ENCODE measurements at places on chromosomes 12 and 14.

- no peak for DNase-seq
Observed at GRCh38 chr12:57190037-57190436, 26.6 kb upstream of the NXPH4 start.

DNA sequence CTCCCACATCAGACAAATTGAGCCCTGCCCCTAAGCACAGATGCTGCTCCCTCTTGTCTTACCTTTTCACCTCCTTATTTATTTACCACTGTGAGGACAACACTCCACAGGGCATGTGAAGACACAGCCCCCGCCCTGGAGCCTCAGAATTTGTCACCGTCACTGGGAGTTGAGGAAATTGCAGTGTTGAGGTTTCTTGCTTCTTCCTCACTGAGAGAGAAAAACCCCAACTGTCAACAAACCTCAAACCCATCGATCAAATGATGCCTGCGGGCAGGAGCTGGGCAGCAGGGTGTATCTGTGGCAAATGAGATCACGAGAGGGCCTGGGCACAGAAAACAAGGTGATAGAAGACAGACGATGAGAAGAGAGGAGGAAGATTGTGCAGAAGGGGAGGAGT, 30.5 kb upstream of the PLEKHG3 start:
- DNase-seq, result no peak

DNA sequence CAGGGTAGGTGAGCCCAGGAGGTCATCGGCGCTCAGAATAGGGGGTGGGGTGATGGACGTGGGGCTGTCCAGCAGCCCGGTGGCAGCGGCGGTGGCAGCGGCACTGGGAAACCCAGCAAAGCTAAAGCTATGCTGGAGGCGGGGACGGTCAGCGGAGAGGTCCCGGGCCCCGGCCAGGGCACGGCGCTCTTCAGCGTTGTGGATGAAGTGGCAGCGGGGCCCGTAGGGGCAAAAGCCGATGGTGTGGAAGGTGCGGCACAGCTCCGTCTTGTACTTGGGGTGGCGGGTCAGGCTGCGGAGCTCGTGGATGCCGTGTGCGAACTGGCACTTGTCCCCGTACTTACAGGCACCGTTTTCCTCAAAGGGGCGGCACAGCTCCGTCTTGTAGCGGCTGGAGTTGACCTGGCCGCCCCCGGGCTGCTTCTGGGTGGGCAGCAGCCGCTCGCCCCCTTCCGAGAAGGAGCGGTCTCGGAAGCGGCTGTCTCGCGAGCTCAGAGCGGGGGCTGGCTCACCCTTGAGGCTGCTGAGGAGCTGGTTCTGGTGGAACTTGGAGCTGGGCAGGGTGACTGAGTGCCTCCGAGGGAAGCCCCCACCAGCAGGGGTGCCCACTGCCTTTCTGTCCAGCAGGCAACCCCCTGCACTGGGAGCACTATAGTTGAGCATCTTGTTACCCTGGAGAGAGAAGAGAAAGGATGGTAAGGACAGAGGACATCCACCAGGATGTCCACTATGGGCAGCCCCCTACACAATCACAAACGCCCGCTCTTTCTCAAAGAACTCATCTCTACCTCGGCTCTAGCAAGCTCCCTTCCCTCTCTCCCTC, 2.8 kb downstream of the ZFP36L1 start:
- no peak for DNase-seq

DNA sequence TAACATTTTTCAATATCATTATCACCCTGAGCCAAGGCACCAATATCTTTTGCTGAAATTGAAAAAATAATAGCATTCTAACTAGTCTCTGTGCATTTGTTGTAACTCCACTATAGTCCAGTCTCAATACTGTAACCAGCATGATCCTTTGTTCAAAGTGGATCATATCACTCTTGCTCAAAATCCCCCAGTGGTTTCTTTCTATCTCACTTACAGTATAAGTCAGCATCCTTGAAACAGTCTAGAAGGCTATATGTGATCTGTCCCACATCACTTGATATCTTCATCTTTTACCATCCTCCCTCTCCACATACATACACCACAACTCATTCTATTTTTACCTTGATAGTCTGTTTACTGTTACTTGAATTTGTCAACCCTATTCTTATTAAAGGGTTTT, 435.7 kb downstream of the CCER1 start:
- no peak for DNase-seq

Data from NCI-H1930 (cell line).